ENCODE measurements at places on chromosomes 6 and 20.

DNA sequence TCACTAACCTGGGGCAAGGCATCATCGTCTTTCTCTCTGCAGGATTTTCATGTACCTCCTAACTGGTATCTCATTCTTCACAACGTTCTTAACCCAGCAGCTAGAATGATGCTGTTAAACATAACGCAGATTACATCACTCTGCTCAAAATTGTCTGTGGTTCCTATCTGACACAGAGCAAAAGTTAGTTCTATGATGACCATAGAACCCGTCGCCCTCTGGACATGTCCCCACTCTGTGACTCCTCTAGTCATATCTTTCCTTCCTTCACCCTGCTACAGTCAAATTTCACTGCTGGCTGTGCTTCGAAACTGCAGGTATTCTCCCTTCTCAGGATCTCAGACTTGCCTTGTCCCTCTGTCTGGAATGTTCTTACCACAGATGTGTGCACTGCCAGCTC lies 87.4 kb upstream of the TPD52L1 start:
- DNase-seq, result no peak

GRCh38 chr20:64131406-64131805 lies 24.0 kb upstream of the NPBWR2 start:
- no peak for DNase-seq

DNA sequence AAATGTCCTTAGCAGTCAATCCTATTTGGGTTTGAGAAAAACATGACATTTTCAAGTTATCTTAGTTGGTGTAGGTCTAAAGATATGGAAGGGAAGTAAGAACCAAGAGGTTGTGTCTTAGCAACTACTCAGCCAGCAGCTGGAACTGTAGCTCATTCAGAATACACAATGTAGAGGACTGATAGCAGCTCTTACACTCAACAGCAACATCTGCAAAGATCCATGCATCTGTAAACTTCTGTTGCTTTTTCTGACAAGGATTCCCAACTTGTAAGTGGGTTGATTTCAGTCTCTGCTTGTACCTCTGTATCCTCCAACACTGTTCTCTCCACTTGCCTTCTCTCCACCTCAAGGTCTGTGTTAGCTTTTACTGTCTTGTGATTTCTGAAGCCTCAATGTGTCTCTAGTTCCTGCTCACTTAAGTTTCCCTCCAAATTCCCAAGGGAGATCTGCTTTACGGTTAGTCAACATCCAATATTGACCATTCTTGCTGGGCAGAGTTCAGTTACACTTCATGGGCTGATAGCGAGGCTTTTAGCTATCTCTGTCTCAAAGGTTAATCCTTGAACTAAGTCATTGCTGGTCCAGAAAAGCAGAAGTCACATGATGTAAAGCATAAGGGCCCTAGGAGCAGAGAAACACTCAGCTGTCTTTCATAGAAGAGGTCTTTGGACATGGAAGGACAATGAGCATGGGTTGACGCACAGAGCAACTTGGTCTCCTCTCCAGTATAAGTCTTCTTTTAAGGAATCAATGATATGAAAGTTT lies 71.6 kb upstream of the LGSN start:
- DNase-seq, result no peak

- peak; percentile 31 for DNase-seq
Measured at GRCh38 chr6:108921547-108922361, 73.5 kb downstream of the ARMC2 start.

DNA sequence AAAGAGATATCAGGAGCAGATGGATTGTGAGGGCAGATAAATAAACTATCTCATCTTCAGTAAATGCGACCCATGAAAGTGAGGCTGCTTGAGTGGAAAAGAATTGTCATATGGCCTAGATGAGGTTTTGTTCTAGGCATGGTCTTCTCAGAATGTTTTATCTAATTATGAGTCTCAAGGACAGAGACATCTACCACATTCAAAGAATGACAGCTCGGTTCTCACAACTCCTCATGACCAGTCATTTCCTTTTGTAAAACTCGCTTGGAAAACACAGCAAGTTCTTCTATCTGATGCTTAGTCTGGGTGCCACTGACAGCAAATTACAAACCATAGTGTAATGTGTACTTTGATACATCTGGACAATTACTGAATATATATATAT lies 140.5 kb downstream of the CCDC170 start:
- DNase-seq, result no peak

- no peak for DNase-seq
Measured at GRCh38 chr20:47201074-47201730, 155.3 kb downstream of the ZMYND8 start.

DNA sequence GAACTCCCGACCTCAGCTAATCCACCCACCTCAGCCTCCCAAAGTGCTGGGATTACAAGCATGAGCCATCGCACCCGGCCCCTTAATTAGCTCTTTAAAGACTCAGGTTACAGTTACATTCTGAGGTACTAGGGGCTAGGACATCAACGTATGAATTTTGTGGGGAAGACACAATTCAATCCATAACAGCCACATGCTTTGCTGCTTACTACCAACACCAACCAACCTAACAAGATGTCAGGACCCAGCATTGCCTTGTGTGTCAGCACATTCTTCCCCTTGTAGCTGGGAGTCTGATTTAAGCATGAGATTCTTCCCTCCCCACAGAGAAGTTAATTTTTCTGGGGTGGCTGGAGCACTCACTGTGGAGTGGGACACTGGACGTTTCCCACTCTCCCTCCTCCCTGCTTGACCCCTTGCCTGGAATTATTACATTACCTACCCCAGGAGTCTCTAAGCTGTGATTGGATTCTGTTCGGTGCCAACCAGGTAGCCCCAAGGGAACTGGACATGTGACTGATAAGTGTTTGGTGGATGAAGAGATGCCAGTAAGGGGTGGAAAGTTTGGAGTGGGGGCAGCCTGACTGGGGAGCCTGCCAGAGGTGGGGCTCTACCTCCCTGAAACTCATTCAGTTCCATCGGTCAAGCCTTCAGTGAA lies 5.6 kb upstream of the PXMP4 start:
- DNase-seq, result no peak

DNA sequence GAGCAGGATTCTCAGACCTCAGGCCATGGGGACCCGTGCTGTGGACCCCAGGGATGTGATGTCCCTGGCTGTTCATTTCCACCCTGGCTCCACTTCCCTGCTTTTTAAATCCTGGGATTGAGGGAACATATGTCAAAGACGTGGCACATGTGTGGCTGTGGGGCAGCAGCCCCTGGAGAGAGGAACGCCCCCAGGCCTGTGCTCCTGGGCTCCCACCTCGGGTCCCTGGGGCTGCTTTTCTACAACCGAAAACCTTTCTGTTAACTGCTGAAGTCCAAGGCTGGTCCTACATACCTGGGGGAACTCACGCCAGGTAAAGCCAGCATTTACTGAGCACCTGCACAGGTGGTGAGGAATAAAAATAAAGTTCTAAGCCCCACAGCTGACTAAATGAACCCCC lies 102.3 kb upstream of the FRMD1 start:
- no peak for DNase-seq

GRCh38 chr6:101826678-101827077 lies 433.2 kb downstream of the GRIK2 start:
- no peak for DNase-seq

DNA sequence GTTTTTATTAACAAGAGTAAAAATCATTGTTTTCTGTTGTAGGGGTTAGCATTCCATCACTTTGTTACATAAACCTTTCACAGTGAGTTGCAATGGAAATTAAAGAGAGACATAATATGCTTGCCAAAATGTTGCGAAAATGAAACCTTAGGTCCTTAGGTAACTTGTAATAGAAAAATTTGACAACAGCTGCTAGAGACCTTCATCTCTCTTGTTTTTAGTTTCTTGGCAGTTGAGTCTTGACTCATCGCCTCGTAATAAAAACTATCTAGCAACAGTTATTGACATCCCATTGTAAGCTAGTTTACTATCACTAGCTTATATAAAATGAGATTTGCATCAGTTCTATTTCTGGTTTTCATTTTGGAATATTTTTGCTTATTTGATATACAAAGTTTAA lies 179.0 kb upstream of the MMS22L start:
- no peak for DNase-seq

- DNase-seq, result no peak
Measured at GRCh38 chr6:152458648-152459644, 178.2 kb downstream of the SYNE1 start.

DNA sequence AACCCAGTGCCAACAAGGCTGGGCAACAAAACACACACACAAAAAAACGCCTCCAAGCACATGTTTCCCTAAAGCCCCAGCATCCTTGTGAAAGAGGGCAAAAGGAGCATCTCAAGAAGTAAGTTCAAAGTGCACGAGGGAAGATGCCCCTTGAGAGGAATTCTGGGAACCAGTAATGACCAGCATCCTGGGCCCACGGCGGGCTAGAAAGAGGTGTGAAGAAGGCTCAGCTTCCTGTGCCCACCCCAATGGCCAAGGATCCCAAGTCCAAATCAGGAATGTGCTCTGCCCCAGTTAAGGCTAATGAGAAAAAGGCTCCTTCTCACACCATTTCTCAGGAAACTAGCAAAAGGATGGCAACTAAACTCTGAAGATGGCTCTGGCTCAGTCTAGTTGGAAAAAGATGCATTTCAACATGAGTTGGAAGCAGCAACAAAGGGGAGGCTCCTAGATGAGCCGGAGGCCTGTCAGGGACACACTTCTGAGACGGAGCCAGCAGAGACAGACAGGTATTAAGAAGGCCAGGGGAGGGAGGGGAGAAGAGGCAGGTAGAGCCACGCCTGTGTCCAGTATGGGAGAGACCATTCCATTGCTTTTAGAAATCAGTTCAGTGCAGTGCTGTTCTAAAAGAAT lies 3.2 kb downstream of the RIMS4 start:
- no peak for DNase-seq

- no peak for DNase-seq
Measured at GRCh38 chr6:33305052-33305451, 6.3 kb upstream of the RGL2 start.

DNA sequence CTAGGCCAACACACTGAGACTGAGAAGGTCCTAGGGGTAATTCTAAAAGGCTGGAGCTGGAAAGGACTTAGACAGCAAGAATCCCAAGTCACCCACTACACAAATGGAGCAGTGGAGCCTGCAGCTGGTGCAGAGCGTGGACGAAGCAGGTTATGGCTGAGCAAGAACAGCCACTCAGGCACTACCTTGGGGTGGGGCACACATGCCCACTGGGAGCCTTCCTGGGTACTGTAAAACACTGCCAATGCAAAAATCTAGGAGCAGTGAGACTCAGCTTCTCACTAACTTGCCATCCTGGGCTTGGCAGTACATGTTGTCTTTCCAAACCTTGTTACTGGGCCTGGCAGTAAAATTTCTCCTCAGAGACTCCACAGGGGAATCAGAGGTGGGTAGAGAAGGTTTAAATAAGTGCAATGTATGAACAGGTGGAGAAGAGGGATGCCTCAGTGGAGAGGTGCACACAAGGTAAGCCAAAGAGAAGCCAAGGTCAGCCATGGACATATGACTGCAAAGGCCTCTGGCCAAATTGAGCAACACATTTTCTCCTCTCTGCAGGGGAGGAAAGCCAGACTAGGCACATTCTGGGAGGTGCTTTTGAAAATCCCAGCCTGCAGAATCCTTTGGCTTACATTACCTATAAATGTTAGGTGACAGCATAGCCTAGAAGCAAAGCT lies 105.6 kb downstream of the TNFRSF21 start:
- DNase-seq, result no peak

GRCh38 chr6:106519460-106520394 lies 109.6 kb downstream of the RTN4IP1 start:
- DNase-seq, result peak; percentile 93

- DNase-seq, result no peak
Measured at GRCh38 chr20:48186915-48187314, 401.6 kb upstream of the SULF2 start.

DNA sequence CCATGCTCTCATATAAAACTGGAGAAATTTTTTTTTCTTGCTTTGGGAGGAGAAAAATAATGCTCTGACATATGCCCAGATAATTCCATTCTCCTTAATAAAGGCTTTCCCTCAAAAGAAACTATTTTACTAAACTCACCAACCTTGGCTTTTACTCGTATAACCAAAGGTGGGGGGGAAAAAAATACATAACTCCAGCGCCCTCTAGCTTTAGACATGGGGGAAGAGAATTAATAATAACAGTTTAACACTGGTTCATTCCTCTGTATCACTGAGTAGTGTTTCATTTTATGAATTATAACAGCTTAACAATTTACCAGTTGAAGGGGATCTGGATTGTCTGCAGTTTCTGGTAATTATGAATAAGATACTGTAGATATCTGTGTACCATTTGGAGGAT lies 1226.1 kb downstream of the GRIK2 start:
- no peak for DNase-seq

GRCh38 chr6:40179496-40179895 lies 245.2 kb upstream of the MOCS1 start:
- no peak for DNase-seq

GRCh38 chr20:5211803-5212714 lies 85.3 kb downstream of the CDS2 start:
- DNase-seq, result no peak

GRCh38 chr20:19122395-19122794 lies 90.0 kb upstream of the SLC24A3 start:
- DNase-seq, result no peak

DNA sequence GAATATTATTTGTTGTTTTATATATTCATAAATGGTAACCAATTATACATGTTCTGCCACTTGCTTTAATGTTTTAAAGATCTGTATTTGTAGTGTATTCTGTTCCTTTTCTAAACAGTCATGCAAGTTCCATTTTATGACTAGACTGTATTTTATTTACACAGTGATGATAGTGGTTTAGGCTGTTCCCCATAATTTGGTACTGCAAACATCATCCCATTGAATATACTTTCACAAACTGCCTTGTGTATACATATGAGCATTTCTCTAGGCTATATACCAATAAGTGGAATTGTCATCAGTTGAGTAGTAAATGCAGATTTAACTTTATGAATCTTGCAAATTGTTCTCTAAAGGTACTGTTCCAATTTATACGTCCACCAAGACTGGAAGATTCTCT lies 738.0 kb downstream of the EPHA7 start:
- no peak for DNase-seq

- DNase-seq, result no peak
Measured at GRCh38 chr6:137181891-137182653, 8.6 kb upstream of the IL22RA2 start.

GRCh38 chr20:51695574-51696303 lies 72.5 kb downstream of the ATP9A start:
- DNase-seq, result no peak

Measured in CD4-positive, alpha-beta T cell treated with Interleukin-4 for 4 hours (primary cell).